GM13976 (cell line): ENCODE measurements at places on chromosomes 6 and 20.

DNA sequence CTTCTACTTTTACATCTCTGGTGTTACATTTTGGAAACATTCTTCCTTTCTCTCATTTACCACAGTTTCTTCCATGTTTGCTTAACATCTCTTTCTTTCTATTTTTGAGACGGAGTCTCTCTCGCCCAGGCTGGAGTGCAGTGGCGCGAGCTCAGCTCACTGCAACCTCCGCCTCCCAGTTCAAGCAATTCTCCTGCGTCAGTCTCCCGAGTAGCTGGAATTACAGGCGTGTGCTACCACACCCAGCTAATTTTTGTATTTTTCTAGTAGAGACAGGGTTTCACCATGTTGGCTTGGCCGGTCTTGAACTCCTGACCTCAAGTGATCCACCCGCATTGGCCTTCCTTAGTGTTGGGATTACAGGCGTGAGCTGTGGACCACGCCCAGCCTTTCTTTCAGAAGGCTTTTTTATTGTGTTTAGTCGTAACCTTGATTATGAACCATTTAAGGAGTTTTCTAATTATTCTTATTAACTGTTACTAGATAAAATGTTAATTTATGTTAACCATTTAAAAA, 27.8 kb downstream of the MAP3K4 start:
- DNase-seq: no peak

DNA sequence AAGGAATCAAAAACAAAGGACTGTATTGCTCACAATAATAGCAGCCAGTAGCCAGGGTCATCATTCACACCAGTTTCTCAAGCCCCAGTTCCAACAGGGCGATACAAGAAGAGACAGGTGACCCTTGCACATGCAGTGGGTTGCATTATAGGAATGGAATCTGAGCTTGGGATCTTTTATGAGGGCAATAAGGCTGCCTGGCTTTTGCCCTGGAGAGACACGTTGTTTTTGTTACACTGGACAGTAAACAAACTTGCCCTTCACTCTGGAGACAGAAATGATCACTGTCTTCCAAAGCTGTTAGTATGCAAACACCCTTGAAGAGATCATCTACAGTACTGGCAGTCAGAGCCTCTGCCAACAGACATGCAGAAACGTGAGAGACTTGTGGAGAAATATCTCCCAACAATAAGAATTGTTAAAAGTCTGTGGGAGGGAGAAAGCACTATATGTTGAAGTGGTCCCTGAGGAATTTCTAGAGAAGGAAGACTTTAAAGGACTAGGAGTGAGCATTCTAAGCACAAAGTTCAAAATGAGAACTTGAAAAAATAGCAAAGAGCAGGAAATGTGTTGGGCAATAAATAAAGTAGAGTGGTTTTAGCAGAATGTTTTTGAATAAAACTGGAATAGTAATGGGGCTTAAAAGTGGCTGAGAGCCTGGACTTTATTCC, 6.2 kb upstream of the COL12A1 start:
- no peak for DNase-seq

GRCh38 chr6:155830531-155830930, 374.9 kb upstream of the NOX3 start:
- no peak for DNase-seq

DNA sequence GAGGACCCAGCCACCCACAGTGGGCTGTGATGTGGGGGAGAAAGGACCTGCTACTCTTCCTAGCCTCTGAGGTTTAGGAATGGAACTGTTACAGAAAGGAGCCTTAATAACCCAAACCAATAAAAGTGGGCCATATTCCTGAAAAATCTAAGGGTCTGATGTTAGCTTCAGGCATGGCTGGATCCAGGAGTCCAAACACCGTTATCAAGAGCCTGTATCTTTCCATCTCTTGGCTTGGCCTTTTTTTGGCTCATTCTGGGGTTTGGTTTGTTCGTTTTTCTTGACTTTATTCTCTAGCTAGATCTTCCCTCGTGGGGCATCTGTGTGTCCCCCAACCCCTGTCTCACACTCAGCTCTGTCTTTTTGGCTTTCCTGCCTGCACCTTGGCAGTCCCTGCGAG, 38.7 kb downstream of the CDH4 start:
- no peak for DNase-seq

- no peak for DNase-seq
Measured at GRCh38 chr6:167452338-167453081, 127.6 kb downstream of the TTLL2 start.

DNA sequence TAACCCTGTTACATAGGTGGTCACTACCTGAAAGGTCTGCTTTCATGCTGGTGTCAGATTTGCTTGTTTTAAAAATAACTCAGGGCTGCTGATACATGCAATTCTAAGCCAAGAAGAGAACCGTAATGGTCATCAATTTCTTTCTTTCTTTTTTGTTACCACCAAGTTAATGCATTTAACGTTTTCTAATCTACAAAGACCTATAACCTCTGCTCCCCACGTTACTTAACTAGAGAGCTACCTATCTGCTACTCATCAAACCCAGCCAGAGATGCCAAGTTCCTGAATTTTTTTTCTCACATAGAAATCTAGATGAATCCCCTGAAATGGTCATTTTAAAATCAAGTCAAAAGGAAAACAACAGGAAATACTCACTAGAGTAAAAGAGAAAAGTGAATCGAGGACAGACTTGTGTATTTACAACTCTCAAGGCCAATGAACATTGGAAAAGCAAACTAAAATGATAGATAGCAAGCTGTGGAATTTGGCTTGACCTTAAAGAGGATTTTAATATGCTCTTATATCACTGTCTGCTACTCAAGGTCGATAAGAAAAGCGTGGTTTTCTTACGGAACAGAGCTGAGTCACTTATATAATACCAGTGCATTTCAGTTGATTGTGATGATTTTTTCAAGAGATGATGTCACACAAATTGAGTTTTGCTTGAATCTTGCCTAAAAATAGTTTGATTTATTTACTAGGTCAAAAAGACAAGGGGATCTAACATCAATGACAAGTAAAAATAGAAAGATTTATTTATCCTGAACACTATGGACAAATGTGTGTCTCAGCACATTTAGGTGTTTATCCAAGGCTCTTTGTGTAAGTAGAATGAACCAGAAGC, 67.9 kb downstream of the SGK1 start:
- no peak for DNase-seq

GRCh38 chr6:83055366-83055964, 10.2 kb downstream of the UBE3D start:
- peak; percentile 40 for DNase-seq

GRCh38 chr6:33987531-33988021, 158.3 kb downstream of the GRM4 start:
- no peak for DNase-seq

DNA sequence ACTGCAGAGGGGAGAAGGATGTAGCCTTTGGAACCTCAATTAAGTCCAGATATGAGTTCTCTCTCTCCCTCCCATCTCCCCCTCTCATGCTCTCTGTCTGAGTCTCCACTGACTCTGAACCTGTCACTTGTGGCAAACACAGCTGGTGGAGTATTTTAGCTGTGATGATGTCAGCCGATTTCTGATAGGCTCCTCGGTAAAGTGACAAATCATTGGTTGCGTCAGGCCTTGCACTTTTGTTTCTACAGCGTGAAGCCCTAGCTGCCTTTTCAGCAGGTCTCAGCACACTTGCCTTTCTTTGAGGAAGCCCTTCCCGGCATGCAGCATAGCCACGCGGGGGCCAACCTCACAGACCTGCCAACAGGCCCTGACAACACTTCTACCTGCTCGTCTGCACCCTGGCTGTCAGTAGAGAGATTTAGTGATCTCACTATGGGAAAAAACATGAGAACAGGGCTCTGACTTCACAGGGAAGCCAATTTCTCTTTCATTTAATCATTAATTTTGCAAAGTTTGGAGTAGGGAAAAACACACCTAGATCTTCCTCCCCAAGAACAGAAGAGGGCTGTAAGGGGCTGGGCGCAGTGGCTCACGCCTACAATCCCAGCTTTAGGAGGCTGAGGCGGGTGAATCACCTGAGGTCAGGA, 84.4 kb downstream of the GMPR start:
- DNase-seq: peak; percentile 83

DNA sequence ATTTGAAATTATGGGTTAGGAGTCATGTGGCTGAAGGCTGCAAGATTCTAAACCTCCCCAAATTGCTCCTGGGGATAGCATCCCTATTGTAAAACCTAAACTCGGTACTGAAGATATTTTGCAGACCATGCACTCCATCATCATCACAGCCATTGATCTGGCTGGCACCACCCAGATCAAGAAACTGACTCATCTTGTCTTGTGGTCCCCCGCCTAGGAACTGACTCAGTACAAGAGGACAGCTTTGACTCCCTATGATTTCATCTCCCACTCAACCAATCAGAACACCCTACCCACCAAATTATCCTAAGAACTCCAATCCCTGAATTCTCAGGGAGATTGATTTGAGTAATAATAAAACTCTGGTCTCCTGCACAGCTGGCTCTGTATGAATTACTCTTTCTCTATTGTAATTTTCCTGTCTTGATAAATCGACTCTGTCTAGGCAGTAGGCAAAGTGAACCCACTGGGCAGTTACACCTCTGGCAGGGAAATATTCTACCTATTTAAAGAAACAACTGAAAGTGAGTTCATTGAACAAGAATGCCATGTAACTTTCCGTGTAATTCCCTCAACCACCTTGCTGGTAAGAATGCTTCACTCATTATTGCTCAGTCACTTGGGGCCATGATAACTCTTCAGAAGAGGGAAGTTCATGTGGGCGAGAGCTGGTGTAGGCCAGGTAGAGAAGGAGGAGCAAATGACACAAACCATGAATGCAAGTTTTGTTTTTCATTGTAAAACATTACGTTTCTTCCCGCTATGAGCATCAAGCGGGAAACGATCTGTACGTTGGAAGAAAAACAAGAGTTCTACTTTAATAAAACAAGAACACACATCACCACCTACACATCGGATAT, 602.9 kb upstream of the ARID1B start:
- no peak for DNase-seq

DNA sequence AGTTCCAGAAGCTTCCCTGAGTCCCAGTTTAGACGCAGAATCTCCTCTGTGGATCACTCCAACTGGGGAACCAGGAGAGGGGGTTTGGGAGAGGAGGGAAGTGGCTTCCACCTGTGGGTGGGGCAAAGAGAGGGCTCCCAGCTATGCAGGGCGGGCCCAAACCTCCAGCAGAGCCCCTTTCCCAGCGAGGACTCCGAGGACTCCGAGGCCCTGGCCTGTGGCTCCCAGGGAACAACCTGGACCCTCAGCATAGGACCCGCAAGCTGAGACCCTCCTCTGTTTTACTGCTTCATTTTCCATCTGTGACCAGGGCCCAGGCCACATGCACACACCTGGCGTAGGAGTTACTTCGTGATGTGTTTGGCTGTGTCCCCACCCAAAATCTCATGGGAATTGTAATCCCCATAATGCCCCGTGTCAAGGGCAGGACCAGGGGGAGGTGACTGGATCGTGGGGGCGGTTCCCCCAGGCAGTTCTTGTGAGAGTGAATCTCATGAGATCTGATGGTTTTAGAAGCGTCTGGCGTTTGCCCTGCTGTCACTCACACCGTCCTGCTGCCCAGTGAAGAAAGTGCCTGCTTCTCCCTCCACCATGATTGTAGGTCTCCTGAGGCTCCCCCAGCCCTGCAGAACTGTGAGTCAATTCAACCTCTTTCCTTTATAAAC, 27.9 kb downstream of the NTSR1 start:
- no peak for DNase-seq

GRCh38 chr20:47258745-47259695, 97.5 kb downstream of the ZMYND8 start:
- DNase-seq: peak; percentile 69

DNA sequence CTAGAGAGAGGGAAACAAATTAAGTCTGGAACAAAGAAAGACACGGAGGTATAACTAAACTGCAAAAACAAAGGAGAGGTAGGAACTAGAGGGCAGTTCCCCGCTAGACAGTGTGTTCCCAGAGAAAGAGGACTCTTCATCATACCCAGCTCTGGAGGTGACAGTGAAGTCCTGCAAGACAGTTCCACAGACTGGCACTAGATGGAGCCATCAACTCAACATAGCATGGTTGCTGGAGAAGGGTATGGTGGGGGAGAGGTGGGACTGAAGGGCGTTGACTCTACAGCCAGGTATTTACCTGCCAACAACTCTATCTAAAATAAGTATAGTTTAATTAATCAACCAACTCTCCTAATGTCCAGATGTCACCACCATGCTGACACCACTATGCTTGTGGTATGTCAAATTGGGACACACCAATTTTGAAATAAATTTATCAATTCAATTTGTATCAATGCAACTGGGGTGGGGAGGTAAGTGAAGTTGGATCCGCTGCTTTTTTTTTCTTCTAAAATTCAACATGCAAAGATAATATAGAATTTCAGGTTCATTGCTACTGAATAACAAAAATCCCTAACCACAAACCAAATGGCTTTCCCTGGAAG, 9.7 kb downstream of the BACH2 start:
- peak; percentile 26 for DNase-seq

GRCh38 chr20:13426870-13427269, 205.8 kb downstream of the ISM1 start:
- no peak for DNase-seq

DNA sequence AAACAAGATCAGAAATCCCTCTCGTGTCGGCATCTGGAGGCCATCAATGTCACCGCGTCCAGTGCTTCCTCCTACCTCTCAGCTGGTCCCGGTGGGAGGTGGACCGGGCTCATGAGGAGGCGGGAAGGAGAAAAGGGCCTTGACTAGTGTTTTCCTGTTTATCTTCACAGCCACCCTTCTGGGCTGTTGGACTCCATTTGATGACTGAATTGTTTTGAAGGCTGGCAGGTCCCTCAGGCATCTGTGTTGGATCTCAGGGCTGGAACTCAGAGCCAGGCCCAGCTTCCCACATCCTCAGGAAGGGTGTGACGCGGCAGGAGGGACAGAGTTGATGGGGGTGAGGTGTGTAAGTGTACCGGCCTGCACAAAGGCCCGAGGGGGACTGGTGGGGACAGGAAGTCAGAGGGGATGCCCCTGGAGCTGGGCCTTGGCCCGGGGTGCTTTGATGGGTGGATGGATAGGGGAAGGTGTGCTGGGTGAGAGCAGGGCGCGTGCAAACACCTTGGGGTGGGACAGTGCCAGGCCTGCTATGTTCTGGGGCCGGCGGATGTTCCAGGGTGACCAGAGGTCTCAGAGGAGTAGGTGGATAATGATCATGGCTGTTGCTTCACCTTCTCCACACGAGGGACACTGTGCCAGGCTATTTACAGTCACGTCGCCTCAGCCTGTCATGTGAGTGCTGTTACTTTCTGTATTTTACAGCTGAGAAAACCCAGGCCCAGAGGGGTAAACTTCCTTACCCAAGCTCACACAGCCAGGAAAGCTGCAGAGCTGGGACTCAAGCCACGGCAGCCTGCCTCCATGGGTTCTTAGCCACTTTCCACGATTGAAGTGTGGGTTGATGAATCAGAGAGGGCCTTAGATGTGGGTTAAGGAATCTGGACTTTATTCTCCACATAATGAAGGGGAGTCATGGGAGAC, 17.9 kb upstream of the CHMP4B start:
- no peak for DNase-seq

- DNase-seq: no peak
Measured at GRCh38 chr20:61042506-61043385, 209.3 kb upstream of the CDH4 start.

GRCh38 chr6:33147807-33148666, 44.2 kb downstream of the COL11A2 start:
- peak; percentile 42 for DNase-seq
